ENCODE measurements at places on chromosomes 16 and 17.

DNA sequence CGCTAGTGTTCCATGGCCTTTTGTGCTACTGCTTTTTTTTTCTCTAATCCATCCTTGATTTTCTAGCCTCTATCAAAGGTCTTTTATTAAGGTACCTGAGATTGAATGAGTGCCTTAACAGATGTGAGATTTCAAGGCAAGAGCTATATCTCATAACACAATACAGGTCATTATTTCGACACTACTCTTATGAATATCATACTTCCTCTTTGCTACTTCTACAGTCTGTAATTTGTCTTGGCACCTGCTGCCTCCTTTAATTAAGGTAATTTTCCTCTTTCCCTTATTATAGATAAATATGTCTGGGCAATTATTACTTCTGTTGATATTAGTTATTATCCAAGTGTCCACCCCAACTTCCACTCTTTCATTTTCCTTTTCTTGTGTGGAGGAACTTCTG, 5.3 kb downstream of the KRT28 start:
- no peak for DNase-seq

- DNase-seq = no peak
Observed at GRCh38 chr17:45269912-45270311, 8.0 kb upstream of the SPATA32 start.

GRCh38 chr17:76840443-76840767, 27.8 kb upstream of the MGAT5B start:
- DNase-seq = no peak

DNA sequence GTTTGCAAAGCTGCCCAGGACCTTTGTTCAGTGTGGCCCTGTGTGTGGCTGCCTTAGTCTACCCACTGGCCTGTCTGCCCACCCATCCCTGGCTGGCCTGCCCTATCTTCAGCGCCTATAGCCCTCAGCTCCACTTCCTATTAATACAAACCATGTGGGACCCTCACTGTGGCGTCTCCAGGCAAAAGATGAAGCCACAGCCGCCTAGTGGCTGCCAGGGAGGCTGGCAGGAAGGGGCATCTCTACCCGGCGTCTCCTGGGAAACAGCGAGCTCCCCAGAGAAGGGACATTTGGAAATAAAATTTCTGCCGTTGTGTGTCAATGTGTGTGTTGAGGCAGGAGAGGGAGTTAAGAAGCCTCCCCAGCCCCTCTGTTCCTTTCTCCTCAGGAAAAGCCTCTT, 31.5 kb downstream of the NEUROD2 start:
- DNase-seq = no peak

DNA sequence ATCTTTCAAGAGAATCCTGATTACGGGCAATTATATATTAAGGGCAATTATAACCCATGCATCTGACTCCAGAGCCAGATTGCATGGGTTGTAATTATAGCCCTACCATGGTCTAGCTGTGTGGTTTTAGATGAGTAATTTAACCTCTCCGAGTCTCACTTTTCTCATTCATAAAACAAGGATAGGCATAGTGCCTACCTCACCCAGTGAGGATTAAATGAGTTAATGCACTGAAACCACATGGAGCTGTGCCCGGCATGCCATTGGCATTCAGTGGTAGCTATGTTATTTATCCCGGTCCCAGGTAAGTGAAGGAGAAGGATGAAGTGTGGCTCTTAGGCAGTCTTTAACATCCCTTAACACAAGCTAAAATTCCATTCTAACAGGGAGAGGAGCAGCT, 6.3 kb downstream of the SNX20 start:
- no peak for DNase-seq

GRCh38 chr17:64153565-64154312, 23.8 kb upstream of the ERN1 start:
- DNase-seq = no peak

GRCh38 chr17:72222661-72223380, 102.0 kb downstream of the SOX9 start:
- DNase-seq = no peak

GRCh38 chr17:82938486-82938872, 98.7 kb upstream of the ZNF750 start:
- DNase-seq = no peak

- peak; percentile 30 for DNase-seq
Observed at GRCh38 chr17:4074831-4075495, 67.9 kb downstream of the ZZEF1 start.

DNA sequence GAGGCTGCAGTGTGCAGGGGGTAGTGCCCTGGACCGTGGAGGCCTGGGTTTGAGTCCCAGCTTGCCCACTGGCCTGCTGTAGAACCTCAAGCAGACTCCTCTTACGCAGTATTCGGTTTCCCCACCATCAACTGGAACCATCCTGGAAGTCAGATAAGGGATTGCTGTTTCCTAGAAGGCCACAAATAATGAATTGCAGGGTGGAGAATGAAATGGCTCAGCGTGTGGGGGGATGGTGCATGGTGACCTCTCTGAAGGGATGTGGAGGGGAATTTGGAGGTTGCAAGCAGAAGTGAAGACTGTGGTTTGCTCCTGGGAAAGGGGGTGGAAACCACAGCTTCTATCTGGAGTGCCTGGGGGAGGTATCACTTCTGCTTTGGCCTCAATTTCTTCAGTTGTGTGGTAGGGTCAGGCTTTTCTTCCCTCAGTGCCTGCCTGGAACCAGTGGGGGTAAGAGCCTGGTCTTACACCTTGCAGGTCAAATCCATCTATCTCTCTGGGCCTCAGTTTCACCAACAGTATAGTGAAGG, 1.7 kb downstream of the ADGRG5 start:
- no peak for DNase-seq

GRCh38 chr16:6496996-6497395, 835.6 kb upstream of the RBFOX1 start:
- no peak for DNase-seq

- no peak for DNase-seq
Observed at GRCh38 chr17:42684929-42685556, 2.7 kb downstream of the CNTNAP1 start.

DNA sequence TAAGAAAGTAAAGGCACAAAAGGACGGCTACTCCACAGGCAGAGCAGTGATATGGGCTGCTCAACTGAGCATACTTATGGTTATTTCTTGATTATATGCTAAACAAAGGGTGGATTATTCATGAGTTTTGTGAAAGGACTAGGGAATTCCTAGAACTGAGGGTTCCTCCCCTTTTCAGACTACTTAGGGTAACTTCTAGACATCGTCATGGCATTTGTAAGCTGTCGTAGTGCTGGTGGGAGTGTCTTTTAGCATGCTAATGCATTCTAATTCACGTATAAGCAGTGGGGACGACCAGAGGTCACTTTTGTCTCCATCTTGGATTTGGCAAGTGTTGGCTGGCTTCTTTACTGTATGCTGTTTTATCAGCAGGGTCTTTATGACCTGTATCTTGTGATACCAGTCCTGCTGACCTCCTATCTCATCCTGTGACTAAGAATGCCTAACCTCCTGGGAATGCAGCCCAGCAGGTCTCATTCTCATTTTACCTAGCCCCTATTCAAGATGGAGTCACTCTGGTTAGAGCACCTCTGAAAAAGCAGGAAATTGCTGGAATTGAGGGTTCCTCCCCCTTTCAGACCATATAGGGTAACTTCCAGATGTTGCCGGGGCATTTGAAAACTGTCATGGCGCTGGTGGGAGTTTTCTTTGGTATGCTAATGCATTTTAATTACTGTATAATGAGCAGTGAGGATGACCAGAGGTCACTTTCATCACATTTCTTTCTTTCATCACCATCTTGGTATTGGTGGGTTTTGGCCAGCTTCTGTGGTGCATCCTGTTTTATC, 388.5 kb downstream of the XYLT1 start:
- DNase-seq = no peak

DNA sequence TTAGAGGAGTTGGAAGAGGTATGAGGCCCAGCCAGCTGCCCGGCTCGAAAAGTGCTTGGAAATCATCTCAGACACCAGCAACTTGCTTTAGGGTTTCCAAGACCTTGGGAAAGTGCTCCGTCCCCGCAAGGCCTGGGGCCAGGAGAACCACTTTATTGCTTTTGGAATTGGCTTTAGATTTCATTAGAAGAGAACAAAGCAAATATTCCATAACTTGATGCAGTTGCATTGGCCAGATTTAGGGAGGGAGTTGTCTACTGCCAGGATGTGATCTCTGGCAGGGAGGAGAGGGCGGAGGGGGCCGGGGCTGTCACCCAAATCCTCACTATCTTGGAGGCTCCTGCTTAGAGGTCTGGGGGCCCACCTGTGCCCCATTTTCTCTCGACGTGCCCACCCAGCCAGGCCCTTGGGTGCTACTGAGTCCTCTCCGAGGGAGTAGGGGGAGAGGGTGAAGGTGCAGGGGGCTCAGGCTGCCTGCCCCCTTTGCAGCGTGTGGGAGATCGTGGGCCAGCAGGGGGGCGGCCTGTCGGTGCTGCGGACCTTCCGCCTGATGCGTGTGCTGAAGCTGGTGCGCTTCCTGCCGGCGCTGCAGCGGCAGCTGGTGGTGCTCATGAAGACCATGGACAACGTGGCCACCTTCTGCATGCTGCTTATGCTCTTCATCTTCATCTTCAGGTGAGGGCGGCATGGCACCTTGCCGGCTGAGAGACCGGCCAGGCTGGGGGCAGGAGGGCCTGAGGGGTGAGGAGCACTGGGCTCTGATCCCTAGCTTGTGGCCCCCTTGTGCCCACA, 30.6 kb downstream of the CACNA1G start:
- DNase-seq = no peak

DNA sequence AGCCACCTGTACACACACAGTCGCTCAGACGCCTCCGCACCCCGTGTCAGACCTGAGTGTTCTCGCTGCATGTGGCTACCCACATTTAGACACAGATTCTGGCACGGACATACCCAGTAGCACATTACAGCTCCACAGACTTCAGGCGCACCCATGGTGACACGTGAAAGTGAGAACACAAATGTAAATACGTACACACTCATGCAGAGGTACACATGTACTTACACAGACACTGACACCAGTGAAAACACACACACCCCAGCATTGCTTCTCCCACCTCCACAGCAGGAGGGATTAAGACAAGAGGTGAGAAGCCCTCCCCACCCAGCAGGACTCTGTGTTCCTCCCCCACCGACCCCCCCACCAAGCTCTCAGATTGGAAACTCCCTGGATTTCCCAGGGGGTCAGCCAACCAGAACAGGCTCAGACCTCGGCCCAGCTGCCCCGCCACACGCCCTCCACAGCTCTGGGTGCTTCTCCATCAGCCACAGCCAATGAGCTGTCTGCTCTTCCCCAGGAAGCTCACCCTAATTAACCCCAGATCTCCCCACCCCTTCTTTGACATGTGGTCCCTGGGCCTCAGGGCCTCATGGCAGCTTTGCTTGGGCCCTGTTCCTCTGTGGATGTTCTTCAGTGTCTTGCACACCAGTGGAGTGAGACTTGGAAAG, 5.3 kb upstream of the FOXN1 start:
- DNase-seq = no peak

GRCh38 chr17:66114609-66115008, 77.3 kb downstream of the CEP112 start:
- DNase-seq = no peak

DNA sequence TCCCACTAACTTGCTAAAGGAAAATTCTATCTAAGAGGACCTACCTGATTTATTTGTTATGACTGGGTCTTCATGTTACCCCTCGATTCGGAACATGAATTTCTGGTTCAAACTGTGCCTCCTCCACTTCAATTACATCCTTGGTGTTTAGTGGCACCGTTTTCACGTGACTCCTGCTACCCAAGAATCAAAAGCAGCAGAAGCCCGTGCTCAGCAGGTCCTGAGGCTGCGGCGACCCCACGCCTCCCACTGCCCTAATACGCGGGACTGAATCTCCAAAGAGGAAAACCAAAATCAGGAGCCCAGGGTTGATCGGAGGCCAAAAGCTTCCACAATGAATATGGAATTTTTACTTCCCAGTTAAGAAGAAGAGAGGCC, 94.0 kb upstream of the METRNL start:
- DNase-seq = no peak

DNA sequence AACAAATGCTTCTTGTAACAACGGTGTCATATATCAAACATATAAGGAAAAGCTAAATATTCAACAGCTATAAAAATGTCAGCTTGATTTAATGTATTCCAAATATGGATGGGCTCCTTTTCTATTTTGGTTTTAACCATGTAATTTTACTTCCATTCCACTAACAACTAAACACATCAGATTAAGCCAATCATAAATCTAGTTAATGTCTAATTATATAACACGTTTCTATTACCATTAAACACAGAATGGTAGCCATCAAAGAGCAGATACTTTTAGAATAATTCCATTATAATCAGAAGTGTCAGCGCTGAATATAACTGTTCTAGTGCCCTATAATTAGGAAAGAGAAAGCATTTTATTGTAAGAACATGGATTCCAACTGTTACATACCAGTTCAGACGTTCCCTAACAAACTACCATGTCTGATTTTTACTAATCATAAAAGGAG, 10.0 kb downstream of the CMC2 start:
- peak; percentile 51 for DNase-seq

GRCh38 chr17:39224778-39225307, 902 bp downstream of the STAC2 start:
- DNase-seq = no peak

DNA sequence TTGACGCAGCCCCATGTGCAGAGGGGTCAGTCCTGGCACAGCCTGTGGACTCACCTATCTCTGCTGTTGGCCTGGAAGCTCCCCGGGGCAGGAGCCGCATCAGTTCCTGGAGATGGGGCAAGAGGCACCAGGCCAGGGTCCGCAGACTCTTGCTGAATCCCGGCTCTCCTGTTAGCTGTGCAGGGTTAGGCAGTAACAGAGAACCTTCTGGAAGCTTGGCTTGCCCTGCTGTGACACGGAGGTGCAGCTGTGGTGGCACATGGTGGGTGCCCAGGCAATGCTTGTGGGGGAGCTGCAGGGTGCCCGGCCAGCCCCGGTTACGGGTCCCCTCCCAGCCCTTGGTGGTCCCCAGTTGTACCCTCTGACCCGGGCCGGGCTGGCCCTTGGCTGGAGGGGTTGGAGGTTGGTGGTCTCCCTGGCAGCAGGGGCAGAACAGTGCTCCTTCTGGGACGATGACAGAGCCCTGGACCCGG, 26.0 kb upstream of the ZNF469 start:
- no peak for DNase-seq

- no peak for DNase-seq
Observed at GRCh38 chr16:89473136-89473712, 17.1 kb downstream of the ANKRD11 start.

DNA sequence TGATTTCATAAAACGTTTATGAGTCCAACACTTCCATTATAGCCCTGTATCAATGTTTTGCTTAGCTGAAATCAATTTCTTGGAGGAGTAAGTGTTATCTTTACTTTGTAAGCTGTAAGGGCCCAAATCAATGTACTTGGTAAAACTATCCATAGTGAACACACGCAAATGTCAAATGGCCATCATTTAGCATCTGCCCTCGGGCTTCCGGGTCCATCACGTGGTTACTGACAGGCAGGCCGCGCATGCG, 687 bp upstream of the NARF start:
- no peak for DNase-seq

GRCh38 chr17:17510456-17511292, 14.5 kb upstream of the RASD1 start:
- DNase-seq = no peak

- no peak for DNase-seq
Observed at GRCh38 chr17:7356756-7357155, 1.8 kb downstream of the TMEM95 start.
